ENCODE measurements at places on chromosomes 3 and 15.

DNA sequence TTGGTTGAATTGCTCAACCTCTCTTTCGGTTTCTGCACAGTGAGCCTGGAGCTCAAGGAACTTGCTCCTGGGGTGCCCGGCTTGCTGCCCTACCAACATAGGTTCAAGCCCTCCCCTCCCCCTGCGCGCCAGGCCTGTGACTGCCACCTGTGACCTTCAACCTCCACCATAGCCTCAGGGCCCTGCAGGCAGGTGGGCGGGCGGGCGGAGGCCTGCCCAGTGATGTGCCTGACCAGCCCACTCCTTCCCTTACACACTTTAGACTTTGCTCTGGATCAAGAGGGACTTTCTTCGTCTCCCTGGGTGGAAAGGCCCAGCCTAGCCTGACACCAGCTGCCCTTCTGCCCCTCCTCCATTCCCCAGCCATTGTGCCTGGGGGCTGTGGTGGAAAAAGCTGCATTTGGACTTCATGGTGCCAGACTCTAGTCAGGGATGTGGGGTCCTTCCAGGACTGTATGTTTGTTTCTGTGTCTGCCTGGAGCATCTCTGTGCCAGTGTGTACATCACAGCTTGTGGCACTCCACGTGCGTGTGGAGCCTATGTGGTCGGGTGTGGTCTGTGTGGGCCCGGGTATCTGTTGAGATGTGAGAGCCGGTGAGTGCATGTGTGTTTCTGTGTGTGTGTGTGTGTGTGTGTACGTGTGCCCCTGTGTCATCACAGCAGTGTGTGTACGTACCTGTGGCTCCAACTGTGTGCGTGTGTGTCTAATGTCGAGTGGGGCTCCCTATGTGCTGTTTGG lies 9.5 kb downstream of the PRKCD start:
- no peak for DNase-seq

GRCh38 chr15:83287541-83288027 lies 3.1 kb upstream of the BNC1 start:
- DNase-seq: peak; percentile 90

DNA sequence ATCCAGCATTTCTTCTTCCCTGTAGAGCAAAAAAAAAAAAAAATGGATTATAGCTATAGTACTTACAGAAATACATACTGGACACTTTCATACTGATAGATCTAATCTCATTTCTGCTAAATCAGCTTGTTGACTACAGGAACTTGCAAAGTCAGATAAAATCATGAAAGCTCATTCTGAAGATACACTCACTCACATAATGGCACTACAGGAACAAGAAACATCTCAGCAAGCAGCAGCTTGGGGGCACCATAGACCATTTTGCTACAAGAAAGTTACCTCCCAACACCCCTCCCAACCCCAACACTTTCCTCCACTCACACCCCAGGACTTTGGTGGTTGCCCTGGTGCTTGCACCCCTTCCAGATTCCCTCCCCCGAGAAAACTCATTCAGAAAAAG lies 4.6 kb downstream of the MYH15 start:
- no peak for DNase-seq

DNA sequence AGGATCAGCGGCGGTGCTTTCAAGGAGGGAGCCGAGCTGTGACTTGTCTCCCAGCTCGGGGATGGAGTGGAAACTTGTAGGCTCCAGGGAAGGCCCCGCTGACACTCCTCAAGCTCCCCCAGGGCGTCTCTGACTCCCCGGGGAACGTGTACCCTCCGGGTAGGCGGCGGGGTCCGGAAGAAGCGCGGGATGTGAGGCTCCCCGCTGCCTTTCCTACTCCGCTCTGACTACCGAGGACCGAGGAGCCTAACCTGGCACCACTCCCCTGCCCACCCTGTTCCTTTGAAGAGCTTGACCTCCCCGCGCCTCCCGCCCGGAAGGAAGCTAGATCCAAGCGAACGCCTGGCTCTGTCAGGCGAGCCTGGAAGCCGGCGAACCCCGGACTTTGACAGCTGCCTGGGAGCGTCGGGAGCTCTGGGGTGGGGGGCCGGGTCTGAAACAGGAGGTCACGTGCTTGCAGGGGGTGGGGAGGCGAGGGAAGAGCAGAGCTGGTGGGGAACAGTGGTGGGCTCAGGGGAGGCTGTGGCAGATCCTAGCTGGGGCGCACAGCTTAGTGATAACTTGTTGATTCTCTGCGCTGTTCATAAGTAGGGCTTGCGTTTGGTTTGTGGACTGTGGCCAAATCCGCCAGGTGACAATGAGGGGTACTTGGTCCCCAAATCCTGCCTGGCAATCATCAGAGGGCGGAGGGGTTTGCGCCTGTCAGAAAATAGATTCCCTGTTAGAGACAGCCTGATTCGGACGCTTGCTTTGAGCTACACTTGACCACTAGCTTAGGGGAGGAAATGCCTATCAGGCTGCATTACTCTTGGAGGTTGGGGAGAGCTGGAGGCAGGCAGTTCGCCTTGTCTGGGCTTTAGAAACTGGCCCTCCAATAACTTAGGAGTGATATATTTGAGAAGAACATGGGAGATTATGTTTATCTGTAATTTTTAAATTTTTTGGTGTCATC lies 1.2 kb downstream of the CLSTN2 start:
- DNase-seq: no peak

- DNase-seq: no peak
Observed at GRCh38 chr15:78047761-78048627, 29.5 kb downstream of the TBC1D2B start.

DNA sequence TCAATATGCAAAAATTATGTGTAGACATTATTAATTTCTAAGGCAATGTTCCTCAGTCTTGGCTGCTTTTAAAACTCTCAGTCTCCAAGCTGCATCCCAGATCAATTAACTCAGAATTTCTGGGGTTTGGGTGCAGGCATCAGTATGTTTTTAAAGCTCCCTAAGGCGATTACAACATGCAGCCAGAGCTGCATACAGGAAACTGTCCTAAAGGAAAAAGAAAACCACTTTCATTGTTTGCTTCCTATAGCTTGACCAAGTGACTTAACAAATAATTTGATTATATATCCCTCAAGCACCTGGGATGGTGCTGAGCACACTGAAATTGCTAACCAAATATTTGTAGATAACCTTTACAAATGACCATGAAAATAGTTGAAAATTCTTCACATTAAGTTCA lies 194.7 kb downstream of the DTWD1 start:
- DNase-seq: no peak

- DNase-seq: no peak
Observed at GRCh38 chr3:78163379-78163778, 1123.5 kb downstream of the ROBO2 start.

- DNase-seq: no peak
Observed at GRCh38 chr3:16510620-16511319, 2.7 kb downstream of the RFTN1 start.

- no peak for DNase-seq
Observed at GRCh38 chr3:75126556-75126955, 512.1 kb upstream of the CNTN3 start.

DNA sequence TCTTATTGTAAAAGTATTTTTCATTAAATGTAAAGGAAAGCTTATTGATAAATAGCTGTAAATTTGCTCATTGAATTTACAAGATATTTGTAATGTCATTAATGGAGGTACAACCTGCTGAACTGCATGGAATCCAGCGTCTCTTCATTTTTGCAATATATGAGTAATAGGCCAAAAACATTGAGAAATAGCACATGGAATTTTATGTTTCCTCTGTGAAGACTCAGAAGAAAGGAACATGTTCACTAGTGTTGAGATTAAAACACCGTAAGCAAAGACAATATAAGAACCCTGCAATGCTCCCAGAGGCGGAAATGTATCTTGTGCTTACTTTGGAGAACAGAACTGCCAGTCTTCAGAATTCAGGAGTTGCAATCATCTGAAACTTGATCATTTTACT lies 167.6 kb downstream of the ALDH1A2 start:
- no peak for DNase-seq

DNA sequence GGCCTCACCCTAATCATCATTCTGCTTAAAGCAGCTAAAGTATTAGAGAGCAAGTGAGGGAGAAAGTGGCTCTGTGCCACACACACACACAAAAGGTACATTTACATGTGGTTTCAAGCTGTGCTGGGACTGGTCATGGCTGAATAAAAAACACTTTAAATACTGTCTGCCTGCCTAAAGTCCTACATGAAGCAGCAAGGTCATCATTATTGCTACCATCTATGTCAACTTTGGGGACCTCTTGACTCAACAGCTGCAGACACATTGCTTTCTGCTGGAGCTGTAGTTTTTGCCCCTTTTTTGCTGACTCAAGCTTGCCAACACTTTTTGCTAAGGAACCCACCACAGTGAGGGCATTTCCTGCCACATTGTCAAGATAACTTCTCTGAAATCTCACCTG lies 1237.9 kb downstream of the ROBO2 start:
- no peak for DNase-seq

- DNase-seq: no peak
Observed at GRCh38 chr3:59531066-59531745, 481.4 kb upstream of the CFAP20DC start.
